HEK293T (cell line): ENCODE measurements at places on chromosomes 4 and X.

GRCh38 chr4:115770046-115770543 is 656.7 kb upstream of the NDST4 start:
- no peak for DNase-seq

- no peak for DNase-seq
Observed at GRCh38 chr4:25838526-25838925, 24.3 kb downstream of the SEL1L3 start.

- no peak for DNase-seq
Observed at GRCh38 chr4:31784558-31784957, 1064.4 kb downstream of the PCDH7 start.

- DNase-seq = no peak
Observed at GRCh38 chrX:123801901-123802300, 58.0 kb upstream of the XIAP start.

DNA sequence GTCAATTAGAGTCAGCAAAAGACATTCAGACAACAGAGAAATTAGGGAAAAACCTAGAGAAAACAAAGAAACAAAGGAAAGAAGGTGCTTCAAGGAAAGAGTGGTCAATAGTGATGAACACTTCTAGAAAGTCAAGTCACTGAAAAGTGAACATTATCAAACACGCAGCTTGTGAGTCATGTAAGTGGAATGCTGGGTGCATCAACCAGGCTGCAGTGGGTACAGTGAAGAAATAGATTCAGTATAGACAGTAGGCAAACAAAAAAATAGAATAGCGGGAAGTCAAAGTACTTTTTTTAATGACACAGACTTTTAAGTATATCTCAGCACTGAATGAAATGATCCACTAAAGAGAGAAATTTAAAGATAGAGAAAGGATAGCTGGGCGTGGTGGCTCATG is 245.8 kb downstream of the ARHGAP24 start:
- no peak for DNase-seq

- DNase-seq = no peak
Observed at GRCh38 chrX:134171661-134172587, 65.1 kb upstream of the CCDC160 start.

GRCh38 chrX:37959212-37960021 is 46.9 kb upstream of the SYTL5 start:
- no peak for DNase-seq

DNA sequence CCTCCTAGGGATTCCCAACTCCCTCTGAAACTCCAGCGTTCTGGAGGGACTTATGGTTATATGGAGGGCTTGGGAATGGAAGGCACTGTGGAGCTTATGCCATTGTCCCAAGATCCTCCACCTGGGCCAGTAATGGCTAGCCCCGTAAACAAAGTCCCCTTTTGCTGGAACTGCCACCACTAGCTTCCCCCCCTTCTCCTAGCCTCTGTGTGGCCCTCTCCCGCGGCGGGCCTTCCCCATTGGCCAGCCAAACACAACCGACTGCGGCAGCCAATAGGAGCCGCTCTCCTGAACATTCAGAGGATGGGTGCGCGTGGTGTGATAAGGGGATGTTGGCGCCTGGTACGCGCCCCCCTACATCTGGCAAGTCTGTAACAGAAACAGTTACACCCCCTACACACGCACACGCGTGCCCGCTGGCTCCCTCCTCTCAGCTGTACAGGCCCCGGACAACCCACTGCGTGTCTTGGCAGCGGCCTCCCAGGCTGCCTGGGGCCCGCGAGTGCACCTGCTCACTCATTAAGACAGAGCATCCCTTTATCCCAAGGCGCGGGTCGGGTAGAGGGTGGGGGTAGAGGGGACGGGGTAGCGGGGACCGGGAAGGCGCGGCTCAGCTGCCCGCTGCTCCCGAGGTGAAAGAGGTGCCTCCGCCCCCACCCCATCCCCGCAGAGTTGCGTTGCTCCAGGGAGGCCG is 863 bp upstream of the RAB33A start:
- DNase-seq = no peak

- no peak for DNase-seq
Observed at GRCh38 chrX:94633237-94633636, 959.2 kb downstream of the FAM133A start.

GRCh38 chr4:10034136-10034535 is 12.8 kb upstream of the SLC2A9 start:
- DNase-seq = no peak

DNA sequence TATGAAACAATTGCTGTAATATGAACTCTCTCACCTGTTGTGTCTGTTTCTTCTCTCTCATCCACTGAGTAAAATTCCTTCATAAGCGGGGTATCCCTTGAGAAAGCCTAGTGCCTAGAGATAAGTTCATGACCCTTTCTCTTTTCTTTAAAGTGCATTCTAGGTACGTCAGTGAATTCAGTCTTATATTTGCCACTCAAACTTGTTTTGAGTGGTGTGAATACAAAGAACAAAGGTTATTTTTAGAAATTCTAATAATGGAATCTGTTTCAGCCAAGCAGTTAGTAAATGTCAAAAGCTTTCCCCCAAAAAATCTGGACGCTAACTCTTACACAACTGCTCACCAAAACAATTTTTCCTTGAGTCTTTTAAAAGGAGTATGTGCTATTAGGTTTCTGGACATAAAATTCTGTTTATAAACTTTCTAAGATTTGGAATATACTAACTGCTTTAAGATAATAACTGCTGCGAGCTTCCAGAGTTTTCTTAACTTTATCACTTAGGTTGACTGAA is 112.0 kb downstream of the VEGFC start:
- no peak for DNase-seq

- DNase-seq = peak; percentile 24
Observed at GRCh38 chrX:150983521-150984168, 510 bp downstream of the HMGB3 start.

DNA sequence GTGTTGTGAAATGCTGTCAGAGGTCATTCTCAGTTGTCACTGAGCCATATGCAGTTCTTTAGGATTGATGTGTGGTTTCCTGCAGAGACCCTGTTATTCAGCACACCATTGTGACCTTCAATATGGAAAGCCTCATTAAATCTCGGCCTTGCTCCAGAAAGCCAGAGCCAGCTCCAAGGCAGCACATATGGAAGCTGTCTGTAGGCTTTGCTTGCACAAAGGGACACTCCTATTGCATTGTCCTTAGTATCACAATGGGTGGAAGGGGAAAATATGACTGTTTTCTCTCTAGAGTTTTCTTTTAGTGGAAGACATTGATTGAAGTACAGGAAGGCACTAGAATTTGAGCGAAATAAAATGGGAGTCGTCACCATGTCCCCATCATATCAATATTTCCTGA is 179.0 kb downstream of the CEP135 start:
- DNase-seq = no peak

- no peak for DNase-seq
Observed at GRCh38 chr4:90027565-90027964, 99.6 kb upstream of the CCSER1 start.

DNA sequence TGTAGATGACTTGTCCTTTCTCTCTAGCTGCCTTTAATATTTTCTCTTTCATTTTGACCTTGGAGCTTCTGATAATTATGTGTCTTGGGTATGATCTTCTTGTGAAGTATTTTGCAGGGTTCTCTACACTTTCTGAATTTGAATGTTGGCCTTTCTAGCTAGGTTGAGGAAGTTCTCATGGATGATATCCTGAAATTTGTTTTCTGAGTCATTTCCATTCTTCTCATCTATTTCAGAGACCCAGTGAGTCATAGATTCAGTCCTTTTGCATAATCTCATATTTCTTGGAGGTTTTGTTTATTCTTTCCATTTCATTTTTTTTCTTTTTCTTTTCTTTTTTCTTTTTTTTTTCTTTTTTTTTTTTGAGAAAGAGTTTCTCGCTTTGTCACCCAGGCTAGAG is 585.7 kb upstream of the PABPC4L start:
- DNase-seq = no peak

DNA sequence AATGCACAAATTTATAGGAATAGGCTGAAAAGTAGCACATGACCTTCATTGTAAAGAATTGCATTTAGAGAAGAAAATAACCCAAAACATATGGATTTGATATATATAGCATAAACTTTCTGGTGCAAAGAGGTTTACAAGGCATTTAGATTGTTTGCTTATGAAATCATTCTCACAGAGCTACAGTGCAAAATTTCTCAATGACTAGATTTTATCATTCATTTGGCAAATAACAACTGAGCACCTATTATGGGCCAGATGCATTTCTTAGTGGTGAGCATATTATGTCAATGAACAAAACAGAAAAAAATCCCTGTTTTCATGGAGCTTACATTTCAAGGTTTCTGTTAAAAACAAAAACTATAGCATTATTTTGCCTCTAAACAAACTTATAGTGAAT is 34.1 kb upstream of the TNIP3 start:
- no peak for DNase-seq

GRCh38 chr4:109798866-109799265 is 2.9 kb downstream of the CFI start:
- DNase-seq = no peak

DNA sequence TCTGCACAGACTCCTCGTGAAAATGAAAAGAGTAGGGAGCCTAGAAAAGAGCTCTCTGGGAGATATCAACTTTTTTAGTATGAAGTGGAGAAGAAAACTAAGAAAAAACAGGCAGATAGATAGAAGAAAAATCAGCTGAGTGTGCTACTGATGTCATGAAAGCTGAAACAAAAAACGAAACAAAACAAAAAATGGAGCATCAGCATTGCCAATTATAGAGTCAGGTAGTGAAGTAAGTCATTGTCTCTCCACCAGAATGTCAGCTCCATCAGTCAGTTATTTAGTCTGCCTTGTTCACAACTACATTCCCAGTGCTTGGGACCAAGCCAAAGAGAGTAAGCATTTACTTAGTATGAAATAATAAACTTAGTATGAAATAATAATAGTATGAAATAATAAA is 595.1 kb downstream of the STPG2 start:
- no peak for DNase-seq

DNA sequence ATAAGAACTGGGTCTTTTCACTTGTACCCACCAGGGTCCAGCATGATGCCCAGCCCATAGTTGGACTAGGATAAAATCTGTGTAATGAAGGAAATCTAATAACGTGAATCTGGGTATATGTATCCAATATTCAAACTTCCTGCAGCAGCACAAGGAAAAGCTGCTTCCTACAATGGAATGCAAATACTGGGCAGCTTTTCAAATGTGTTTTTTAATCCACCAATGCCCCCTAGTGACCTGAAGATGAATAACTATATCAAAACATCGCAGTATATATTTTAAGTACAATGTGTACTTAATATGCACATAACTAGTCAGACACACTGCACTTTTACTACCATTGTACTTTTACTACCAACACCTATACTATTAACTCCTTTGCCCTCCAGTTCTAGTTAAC is 5.3 kb downstream of the APOO start:
- peak; percentile 39 for DNase-seq

GRCh38 chr4:4979971-4980370 is 39.3 kb downstream of the CYTL1 start:
- DNase-seq = no peak

DNA sequence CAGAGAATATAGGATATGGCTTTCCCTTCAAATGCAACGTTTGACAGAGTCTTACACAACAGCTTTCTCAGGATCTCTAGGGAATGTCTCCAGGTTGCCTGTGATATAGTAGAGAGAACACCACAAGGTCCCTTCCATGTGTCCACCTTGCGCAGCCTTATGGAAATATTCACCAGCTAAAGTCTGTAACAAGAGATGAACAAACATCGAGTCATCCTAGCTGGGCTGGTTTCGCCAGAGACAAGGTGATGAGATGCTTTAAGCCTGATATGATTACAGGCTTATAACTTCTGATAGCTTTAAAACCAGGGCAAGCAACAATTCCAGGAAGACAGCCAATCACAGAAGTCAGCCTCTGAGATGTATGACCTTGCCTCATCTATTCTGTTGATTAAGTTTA is 83.8 kb downstream of the SEL1L3 start:
- no peak for DNase-seq

- no peak for DNase-seq
Observed at GRCh38 chr4:89488736-89489135, 181.1 kb upstream of the GPRIN3 start.

GRCh38 chrX:139924069-139924695 is 8.7 kb downstream of the ATP11C start:
- no peak for DNase-seq

GRCh38 chr4:177304094-177304493 is 5.6 kb upstream of the NEIL3 start:
- no peak for DNase-seq

DNA sequence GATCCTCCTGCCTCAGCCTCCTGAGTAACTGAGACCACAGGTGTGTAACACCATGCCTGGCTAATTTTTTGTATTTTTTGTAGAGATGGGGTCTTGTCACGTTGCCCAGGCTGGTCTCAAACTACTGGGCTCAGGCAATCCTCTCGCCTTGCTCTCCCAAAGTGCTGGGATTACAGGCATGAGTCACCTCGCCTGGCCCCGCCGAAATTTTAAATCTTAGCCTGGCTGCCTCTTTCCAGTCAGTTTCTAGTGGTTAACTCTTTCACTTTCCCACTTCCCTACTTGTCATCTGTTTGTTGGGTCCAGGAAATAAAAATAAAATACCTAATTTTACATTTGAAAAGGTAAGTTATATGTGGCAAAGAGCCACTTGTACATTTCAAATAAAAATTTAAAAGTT is 62.4 kb downstream of the TMEM165 start:
- DNase-seq = no peak

DNA sequence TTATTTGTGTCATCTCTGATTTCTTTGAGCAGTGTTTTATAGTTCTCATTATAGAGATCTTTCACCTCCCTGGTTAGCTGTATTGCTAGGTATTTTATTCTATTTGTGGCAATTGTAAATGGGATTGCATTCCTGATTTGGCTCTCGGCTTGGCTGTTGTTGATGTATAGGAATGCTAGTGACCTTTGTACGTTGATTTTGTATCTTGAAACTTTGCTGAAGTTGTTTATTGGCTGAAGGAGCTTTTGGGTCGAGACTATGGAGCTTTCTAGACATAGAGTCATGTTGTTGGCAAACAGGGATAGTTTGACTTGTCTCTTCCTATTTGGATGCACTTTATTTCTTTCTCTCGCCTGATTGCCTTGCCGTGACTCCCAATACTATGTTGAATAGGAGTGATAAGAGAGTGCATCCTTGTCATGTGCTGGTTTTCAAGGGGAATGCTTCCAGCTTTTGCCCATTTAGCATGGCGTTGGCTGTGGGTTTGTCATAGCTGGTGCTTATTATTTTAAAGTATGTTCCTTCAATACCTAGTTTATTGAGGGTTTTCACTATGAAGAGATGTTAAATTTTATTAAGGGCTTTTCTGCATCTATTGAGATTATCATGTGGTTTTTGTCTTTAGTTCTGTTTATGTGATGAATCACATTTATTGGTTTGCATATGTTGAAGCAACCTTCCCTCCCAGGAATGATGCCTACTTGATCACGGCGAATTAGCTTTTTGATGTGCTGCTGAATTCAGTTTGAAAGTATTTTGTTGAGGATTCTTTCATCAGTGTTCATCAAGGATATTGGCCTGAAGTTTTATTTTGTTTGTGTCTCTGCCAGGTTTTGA is 72.7 kb upstream of the BOD1L1 start:
- DNase-seq = no peak

DNA sequence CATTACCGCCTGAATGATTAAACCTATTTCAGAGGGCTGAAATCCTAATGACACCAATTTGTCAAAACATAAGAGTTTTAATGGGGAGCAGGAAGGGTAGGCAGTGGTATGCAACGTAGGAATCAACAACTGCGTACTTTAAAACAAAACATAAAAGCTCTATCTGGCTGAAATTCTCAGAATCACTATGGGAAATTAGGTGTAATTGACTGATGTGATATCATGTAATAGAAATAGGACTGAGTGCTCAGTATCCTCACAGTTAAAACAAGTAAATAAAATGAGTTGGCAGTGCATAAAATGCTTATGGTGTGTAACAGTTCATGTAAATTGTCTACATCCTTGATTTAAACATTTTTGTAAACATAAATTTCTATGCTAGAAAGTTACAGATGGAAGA is 13.6 kb upstream of the IGSF1 start:
- no peak for DNase-seq

- DNase-seq = no peak
Observed at GRCh38 chr4:29326816-29327215, 1393.4 kb upstream of the PCDH7 start.
